ENCODE measurements at places on chromosomes 1 and 21.

DNA sequence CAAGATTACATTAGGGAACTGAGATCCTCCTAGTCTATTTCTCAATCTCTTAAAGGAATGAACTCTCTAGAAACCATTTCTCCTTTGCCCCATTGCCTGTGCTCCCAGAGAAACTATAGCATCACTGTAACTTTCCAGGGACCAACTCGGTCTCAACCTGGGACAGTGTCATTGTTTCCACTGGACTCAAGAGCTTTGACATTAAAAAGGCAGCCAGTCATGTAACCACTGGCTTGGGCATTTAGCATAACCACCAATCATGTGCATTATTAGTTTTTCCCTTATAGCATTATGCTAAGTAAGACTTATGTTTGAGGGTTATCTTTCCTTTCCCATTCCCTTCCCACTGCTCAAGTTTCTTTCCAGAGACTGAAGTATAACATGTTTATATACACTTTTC lies 18.2 kb downstream of the TEX38 start:
- DNase-seq: no peak

DNA sequence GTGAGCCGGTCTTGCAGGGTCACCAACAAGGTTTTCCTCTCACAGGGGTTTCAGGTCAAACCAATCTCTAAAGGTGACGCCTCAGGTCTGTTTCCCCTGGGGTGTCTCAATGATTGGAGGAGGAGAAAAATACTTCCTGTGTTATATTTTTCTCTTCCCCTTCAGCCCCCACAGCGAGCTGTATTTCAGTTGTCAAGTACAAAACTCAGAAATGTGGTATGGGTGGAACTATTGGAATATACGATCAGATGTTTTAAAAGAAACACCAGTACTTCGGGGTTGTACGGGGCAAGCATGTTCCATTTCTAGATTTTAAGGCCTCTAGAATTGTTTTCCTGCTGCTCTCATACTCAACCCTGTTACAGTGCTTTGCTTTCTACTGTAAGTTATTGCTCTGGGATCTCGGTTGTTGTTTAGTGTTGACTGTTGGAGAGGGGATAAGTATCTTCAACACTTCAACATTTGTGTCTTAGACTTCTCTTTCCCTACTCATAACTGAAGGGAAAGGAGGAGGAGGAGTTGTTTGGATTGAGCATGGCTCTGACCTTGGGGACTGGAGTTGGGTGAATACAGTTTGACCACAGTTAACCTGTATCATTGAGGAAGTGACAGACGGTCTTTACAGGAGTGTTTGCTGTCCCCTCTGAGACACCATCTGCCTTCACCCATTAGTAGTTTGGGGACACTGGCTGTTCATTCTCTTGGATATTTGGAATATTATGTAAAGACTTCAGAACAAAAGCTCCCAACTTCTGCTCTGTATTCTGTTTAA lies 2.0 kb downstream of the MAPKAPK2 start:
- DNase-seq: no peak

GRCh38 chr1:172954476-172955150 lies 96.1 kb downstream of the TNFSF18 start:
- no peak for DNase-seq

GRCh38 chr1:10200620-10201019 lies 9.8 kb upstream of the KIF1B start:
- DNase-seq: no peak

DNA sequence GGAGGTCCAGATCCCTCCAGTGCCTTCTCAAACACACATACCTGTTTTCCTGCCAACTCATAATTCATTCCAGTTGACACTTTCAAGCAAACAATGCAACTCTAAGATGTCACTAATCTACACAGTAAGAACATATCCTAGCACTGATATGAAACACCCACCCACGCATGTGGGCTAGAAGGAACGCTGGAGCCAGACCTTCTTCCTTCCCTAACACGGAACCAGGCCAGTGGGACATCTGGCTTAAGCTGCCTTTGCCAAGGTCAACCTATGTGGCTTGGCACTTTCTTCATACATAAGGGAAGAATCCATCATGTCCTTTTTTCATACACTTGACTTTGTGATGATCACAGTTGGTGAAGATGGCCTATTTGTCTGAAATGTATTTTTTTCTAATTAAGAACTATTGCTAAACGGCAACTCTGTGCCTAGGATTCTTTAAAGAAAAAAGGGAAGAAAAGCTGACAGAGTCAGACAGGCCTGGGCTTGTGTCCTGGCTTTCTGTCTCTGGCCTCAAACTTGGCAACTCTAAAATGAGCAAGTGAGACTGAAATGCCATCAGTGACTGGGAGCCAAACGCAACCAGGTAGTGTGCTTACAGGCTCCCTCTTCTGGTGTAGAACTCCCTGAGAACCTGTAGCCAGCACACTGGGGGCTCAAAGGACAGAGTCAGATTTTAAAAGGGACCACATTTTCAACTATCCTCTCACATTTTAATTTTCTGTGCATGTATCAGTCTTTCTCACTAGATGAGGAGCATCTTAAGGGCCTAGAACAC lies 92.6 kb upstream of the BEND5 start:
- no peak for DNase-seq

- no peak for DNase-seq
Measured at GRCh38 chr1:58358346-58358745, 188.2 kb downstream of the OMA1 start.

GRCh38 chr1:50139339-50140181 lies 30.8 kb downstream of the ELAVL4 start:
- no peak for DNase-seq

- no peak for DNase-seq
Measured at GRCh38 chr1:119353836-119354235, 14.7 kb upstream of the HAO2 start.

All from adrenal gland (tissue), 19 donors.